HFFc6 (cell line): ENCODE measurements at places on chromosomes 3 and 15. TPM values are rescaled to one million over a fixed set of nuclear protein-coding genes. Genes with fewer than 3 reads are reported as not detected.

DNA sequence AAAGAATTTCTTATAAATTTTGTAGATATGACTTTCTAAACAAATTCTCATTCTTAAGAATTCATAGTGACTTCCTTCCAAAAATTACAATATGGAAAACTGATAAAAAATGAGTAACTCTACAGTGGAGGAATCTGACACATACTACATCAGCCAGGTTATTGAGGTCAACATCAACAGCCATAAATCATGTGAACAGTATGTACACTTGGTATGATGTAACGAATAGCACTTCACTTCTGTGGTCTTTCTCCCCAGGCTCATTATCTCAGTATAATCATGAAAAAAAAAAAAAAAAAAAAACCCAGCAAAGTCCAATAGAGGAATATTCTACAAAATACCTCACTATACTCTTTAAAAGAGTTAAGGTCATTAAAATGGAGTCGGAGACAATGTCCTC lies 111.2 kb upstream of the SUCLG2 start:
- no peak overlapping the region for H3K4me3 ChIP-seq
- H3K4me1 ChIP-seq = peaks cover 10% of the 10 kb centered on the region; the same call in 1 of the 2 replicates
- H3K27me3 ChIP-seq = no peaks in the 10 kb centered on the region
- peaks cover 20% of the 10 kb centered on the region for H3K36me3 ChIP-seq

GRCh38 chr3:16460886-16461285 lies 52.6 kb downstream of the RFTN1 start:
- no peak overlapping the region for H3K27ac ChIP-seq
- no peak overlapping the region for H3K4me3 ChIP-seq
- H3K27me3 ChIP-seq = peaks cover 2% of the 10 kb centered on the region; the same call in 1 of the 2 replicates
- no peak for DNase-seq
- peaks cover 13% of the 10 kb centered on the region; the same call in 1 of the 2 replicates for H3K4me1 ChIP-seq

Gene SLC28A1
- total RNA-seq = not detected in 3 replicates

DNA sequence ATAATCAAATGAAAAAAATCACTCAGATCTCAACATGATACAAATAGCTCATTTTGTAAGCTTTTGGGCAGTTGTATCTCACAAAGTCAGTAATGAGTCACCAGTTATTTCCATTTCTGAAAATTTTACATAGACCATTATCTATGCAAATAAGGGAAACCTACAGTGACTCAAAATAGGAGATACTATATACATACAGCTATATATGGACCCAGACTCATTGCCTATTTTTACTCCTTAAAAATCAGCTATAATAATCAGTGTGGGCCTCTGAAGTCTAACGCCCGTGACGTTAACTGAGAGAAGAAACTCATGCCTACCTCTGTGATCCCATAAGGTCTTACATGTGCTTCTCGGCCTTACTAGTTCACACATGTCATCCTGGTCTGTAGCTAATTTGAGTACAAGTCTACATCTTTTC lies 31.6 kb downstream of the LRIG1 start:
- no peaks in the 10 kb centered on the region; the same call in none of the 2 replicates for H3K27me3 ChIP-seq
- no peaks in the 10 kb centered on the region for H3K36me3 ChIP-seq
- H3K27ac ChIP-seq = no peak overlapping the region
- peaks cover 45% of the 10 kb centered on the region for H3K4me1 ChIP-seq
- peak; percentile 39 for DNase-seq

- H3K4me3 ChIP-seq = peak overlapping the region; percentile 48
- no peaks in the 10 kb centered on the region; the same call in 1 of the 2 replicates for H3K27me3 ChIP-seq
- peaks cover 67% of the 10 kb centered on the region for H3K36me3 ChIP-seq
- peaks cover 48% of the 10 kb centered on the region for H3K4me1 ChIP-seq
- DNase-seq = peak; percentile 71
These were observed 63.2 kb downstream of the IQGAP1 start for GRCh38 chr15:90451053-90451850.

DNA sequence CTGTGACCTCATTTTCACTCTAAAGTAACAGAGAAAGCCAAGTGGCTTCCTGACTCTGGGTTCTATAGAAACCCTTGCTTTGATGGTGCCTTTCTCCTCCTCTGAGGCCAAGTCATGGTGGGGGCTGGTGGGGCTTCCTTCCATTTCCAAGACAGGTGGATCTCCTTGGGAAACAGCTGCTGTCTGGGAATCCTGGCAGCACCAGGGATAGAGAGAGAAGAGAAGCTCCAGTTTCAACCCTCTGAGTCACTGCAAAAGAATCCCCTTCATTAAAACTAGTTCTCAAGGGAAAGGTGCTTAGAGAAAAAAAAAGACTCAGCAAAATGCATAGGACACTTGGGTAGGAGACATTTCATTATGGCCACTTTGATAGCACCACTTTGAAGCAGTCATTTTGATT lies 614.4 kb downstream of the FHIT start:
- H3K4me1 ChIP-seq = no peaks in the 10 kb centered on the region
- DNase-seq = peak; percentile 3
- H3K4me3 ChIP-seq = no peak overlapping the region
- no peaks in the 10 kb centered on the region for H3K36me3 ChIP-seq
- H3K27ac ChIP-seq = no peak overlapping the region
- H3K27me3 ChIP-seq = peaks cover 11% of the 10 kb centered on the region

GRCh38 chr3:146148468-146148931 lies 12.5 kb downstream of the PLOD2 start:
- H3K36me3 ChIP-seq = peaks cover 23% of the 10 kb centered on the region
- no peak for DNase-seq
- no peak overlapping the region for H3K4me3 ChIP-seq
- peak overlapping the region; percentile 40 for H3K27ac ChIP-seq
- H3K27me3 ChIP-seq = peaks cover 2% of the 10 kb centered on the region; the same call in 1 of the 2 replicates

Gene EIF4E3
- total RNA-seq = 0.65 to 1.4 TPM (median 1.2 TPM) in 3 replicates

GRCh38 chr3:121223116-121223515 lies 315.1 kb downstream of the STXBP5L start:
- H3K27me3 ChIP-seq = peaks cover 2% of the 10 kb centered on the region; the same call in 1 of the 2 replicates
- DNase-seq = no peak
- no peak overlapping the region for H3K4me3 ChIP-seq
- H3K27ac ChIP-seq = no peak overlapping the region
- no peaks in the 10 kb centered on the region for H3K4me1 ChIP-seq

- DNase-seq = peak; percentile 44
- peaks cover 21% of the 10 kb centered on the region for H3K36me3 ChIP-seq
- H3K4me3 ChIP-seq = no peak overlapping the region
- H3K4me1 ChIP-seq = peaks cover 26% of the 10 kb centered on the region
- no peak overlapping the region for H3K27ac ChIP-seq
These were observed 30.2 kb downstream of the ZBTB11 start for GRCh38 chr3:101646726-101647125.

DNA sequence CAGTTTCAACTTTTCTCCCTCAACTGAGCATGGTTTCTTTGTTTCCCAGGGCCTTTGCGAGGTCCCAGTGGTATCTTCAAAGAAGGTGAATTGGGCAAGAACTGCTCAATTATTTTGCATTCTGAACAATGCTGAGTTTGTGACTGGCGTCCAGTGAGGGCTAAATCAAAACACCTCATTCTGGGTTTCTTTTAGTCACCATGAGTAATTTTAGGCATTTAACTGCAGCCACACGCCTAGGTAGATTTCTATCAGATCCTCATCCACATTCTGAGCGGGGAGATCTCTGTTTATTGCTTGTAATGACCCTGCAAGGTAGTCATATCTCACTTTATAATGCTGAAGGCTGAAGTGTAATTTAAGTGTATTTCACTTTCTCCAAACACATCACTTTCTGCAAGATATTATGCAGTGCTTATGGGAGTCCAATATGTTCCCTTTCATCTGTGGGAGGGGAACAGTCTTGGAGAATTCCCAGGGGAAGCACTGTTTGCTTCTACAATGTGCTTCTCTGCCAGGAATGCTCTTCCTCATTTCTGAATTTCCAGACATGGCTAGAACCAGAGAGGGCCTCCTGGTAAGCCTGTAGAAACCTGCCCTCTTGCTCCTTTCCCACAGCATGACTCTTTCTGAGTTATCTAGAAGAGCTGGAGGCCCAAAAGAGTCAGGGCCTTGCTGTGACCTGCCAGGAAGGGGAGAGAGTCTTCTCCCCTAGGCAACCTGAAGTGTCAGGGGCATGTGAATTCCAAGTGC lies 91.7 kb downstream of the FRMD4B start:
- DNase-seq = no peak
- H3K4me1 ChIP-seq = peaks cover 10% of the 10 kb centered on the region
- no peak overlapping the region for H3K27ac ChIP-seq
- no peaks in the 10 kb centered on the region for H3K36me3 ChIP-seq

GRCh38 chr3:151477591-151478334 lies 16.9 kb upstream of the IGSF10 start:
- no peaks in the 10 kb centered on the region for H3K36me3 ChIP-seq
- peaks cover 2% of the 10 kb centered on the region; the same call in 1 of the 2 replicates for H3K27me3 ChIP-seq
- no peak overlapping the region for H3K4me3 ChIP-seq
- H3K27ac ChIP-seq = no peak overlapping the region
- no peak for DNase-seq

GRCh38 chr3:46710671-46711295 lies 6.9 kb downstream of the PRSS50 start:
- H3K4me3 ChIP-seq = no peak overlapping the region
- H3K4me1 ChIP-seq = peaks cover 9% of the 10 kb centered on the region
- no peaks in the 10 kb centered on the region for H3K36me3 ChIP-seq
- DNase-seq = no peak
- H3K27me3 ChIP-seq = peaks cover 30% of the 10 kb centered on the region
- no peak overlapping the region for H3K27ac ChIP-seq

DNA sequence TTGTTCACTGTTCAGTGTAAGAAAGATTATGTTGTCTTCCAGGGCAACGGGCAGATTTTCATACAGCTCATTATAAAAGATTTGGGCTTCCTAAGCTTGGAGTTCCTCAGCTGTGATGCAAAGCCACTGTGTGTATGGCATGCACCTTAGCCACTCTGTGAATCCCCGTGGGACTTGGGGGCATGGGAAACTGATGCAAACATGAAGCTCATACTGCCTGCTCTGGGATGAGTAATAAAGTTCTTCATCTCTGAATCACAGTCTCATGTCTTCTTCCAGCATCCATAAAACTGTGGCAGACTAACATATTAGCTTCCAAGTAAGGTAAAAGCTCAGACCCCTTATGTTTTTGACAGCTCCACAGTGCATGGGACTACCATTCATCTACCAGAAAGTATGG lies 154.3 kb upstream of the RORA start:
- no peak overlapping the region; the same call in 1 of the 2 replicates for H3K27ac ChIP-seq
- H3K4me3 ChIP-seq = no peak overlapping the region
- no peaks in the 10 kb centered on the region for H3K27me3 ChIP-seq
- H3K36me3 ChIP-seq = no peaks in the 10 kb centered on the region
- DNase-seq = peak; percentile 0

- H3K36me3 ChIP-seq = peaks cover 5% of the 10 kb centered on the region
- DNase-seq = no peak
- H3K4me1 ChIP-seq = peaks cover 31% of the 10 kb centered on the region
- H3K4me3 ChIP-seq = no peak overlapping the region
- no peak overlapping the region for H3K27ac ChIP-seq
These were observed 965.3 kb downstream of the ROBO1 start for GRCh38 chr3:78802562-78802930.

DNA sequence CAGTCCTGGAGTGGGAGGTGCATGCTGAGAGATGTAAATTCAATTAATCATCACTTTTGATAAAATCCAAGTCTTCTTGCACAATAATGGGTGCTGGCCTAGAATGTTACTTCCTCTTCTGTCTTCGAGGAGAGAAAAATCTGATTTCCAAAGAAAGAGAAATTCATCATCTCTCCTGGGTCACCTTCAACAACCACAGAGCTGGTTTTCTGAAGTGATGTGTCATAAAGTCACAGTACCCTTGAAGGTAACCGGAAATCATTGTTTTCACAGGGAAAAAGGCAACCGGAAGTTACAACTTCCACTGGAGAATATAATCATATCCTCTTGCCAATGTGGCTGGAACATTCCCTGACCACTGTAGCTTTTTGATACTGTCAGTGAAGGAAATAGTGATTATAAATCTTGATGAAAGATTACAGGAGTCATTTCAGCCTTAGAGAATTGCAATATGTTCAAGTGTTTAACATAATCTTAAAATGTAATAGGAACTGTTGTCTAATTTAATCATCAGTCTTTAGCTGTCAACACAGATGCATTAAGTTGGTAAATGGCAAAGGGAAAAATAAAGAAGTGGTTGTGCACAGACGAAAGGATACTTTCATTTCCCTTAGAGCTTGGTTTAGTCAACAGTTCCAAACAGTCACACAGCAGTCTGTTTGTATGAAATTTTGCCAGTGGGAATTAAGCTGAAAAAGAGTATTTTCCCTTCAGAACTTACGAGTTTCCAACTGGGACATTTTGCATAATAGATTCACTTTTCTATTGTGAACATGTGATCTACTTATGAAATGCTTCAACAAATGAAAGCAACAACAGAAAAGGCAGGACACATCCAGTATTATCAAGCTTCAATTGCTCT lies 106.5 kb upstream of the SLC4A7 start:
- H3K27ac ChIP-seq = peak overlapping the region; percentile 86
- no peaks in the 10 kb centered on the region for H3K36me3 ChIP-seq
- peak; percentile 32 for DNase-seq

DNA sequence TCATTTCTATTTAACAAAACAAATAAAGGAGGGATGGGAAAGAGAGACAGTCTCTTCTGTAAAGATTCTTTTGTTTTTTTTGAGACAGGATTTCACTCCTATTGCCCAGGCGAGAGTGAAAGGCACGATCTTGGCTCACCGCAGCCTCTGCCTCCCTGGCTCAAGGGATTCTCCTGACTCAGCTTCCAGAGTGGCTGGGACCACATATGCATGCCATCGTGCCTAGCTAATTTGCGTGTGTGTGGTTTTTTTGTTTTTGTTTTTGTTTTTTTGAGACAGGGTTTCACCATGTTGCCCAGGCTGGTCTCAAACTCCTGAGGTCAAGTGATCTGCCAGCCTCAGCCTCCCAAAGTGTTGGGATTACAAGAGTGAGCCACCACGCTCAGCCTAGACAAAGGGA lies 23.3 kb downstream of the STAG1 start:
- H3K27me3 ChIP-seq = no peaks in the 10 kb centered on the region
- H3K36me3 ChIP-seq = no peaks in the 10 kb centered on the region
- H3K4me3 ChIP-seq = peak overlapping the region; percentile 67
- H3K4me1 ChIP-seq = peaks cover 64% of the 10 kb centered on the region

DNA sequence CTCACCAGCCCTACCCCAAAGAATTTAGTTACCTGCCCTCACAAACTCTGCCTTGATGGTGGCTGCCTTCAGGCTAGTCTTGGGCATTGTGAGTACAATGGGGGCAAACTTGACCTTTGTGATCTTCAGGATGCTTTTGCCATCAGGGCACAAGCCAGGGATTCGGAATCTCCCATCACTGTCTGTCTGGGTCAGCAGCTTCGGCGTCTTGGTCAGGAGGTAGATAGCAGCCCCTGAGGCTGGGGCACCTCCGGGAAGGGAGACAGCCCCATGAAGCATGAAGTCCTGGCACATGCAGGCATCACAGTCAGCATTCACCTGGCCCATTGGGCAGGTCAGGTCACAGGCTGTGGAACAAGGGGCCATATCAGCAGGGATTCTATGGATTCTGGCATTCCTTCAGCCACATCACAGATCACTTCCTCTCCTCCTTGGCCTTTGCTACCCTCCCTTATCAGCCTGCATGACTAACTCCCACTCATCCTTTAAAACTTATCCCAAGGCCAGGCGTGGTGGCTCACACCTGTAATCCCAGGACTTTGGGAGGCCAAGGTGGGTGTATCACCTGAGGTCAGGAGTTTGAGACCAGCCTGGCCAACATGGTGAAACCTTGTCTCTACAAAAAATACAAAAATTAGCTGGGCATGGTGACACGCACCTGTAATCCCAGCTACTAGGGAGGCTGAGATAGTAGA lies 6.9 kb downstream of the CILP start:
- peaks cover 34% of the 10 kb centered on the region for H3K27me3 ChIP-seq
- no peak overlapping the region for H3K4me3 ChIP-seq
- H3K27ac ChIP-seq = no peak overlapping the region
- no peak for DNase-seq
- no peaks in the 10 kb centered on the region for H3K4me1 ChIP-seq
